LNCaP clone FGC (cell line): ENCODE measurements at places on chromosomes 2 and 18.

DNA sequence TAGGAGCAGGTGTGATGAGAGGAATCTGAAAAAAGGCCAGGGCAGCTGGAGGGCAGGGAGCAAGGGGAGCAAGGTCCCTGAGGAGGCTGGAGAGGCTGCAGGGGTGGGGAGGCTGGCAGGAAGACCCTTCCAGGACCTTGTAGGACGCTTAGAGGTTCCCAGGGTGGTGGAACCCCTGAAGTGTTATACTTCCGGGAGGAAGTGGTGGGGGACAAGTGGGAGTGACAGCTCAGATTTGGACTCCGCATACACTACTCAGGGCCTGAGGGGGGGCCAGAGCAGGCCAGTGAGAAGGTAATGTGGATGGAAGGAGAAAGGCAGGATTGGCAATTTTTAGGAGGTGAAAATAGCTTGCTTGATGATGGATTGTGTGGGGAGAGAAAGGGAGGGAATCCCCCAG, 1.9 kb upstream of the NCAPH start:
- no peak for DNase-seq

DNA sequence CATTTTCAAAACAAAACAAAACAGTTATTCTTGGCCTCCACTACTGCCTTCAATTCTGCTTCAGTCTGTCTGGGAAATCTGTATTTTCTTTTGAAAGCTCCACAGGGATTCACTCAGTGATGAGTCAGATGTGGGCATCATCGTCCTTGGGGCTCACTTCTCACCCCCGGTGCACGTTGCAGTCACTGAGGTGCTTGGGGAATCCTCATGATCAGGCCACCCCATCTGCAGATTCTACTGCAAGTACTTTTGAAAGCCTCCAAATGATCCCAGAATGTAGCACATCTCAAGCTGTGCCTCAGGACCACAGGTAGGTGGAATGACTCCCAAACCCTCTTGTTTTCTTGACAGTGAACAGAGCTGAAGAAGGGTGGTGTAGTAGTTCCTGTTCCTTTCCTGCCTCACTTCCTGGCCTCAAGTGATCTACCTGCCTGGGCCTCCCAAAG, 34.3 kb downstream of the LPIN2 start:
- no peak for DNase-seq

DNA sequence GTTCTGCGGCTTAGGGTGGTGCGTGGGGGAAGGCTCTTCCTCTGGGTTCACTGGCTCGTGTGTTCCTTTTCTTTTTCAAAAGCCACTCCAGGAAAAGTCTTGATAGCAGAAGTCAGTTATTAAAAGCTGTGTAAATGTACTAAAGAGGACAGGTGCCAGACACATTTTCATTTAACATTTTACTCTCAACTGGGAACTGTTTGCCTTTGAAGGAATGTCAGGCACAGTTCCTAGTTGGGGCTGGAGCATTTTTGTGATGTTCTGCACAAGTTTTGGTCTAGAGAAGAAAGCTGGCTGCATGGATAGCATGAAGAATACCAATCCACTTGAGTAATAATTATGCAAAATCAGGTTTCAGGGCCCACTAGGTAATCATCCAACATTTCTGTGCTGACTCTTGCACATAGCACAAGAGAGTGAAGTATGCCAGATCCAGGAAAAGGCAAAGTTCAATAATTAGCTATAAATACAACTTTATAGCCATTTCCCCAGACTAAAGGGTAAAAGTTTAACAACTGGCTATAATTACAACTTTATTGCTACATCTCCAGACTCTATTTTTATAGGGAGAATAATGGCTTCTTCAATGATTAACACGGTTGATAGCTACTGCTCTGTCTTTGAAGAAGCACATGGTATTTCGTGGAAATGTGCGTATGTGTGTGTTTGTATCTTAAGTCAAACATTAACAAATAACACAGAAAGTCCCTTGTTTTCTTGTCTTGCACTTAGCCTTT, 16.2 kb downstream of the SCYGR8 start:
- no peak for DNase-seq

- no peak for DNase-seq
Observed at GRCh38 chr2:147869934-147870333, 25.1 kb downstream of the ACVR2A start.

- DNase-seq, result no peak
Observed at GRCh38 chr2:227886149-227886548, 14.7 kb downstream of the DAW1 start.
